ENCODE measurements at places on chromosomes 1 and 21.

DNA sequence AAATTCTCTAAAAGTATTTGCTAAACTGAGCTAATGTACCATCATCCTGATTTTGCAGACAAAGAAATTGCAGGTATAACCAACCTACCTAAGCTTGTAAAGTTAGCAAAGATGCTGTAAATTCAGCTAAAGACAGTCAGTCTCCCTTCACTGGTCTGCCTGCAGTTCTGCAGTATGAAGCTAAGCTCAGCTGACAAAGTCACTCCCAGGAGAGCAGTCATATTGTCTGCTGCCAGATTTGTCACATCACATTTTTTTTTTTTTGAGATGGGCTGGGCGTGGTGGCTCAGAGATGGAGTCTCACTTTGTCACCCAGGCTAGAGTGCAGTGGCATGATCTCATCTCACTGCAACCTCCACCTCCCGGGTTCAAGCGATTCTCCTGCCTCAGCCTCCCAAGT is 8.9 kb upstream of the CMPK1 start:
- no peak for DNase-seq

- no peak for DNase-seq
These were observed 1.1 kb downstream of the KLHDC9 start for GRCh38 chr1:161099090-161099802.

- no peak for DNase-seq
These were observed 20.6 kb downstream of the TOR1AIP2 start for GRCh38 chr1:179857009-179857408.

- no peak for DNase-seq
These were observed 126.5 kb upstream of the TNFSF4 start for GRCh38 chr1:173333581-173333980.

GRCh38 chr21:25496825-25497482 is 110.3 kb downstream of the MRPL39 start:
- no peak for DNase-seq
